NCI-H1436 (cell line): ENCODE measurements at places on chromosomes 2 and 18.
A peak's percentile ranks its signal among the peaks of the same experiment; 100 is the strongest.

GRCh38 chr2:215918901-215919599, 94.3 kb downstream of the MREG start:
- DNase-seq, result no peak

- no peak for DNase-seq
Observed at GRCh38 chr18:2956056-2956455, 56.9 kb downstream of the LPIN2 start.

DNA sequence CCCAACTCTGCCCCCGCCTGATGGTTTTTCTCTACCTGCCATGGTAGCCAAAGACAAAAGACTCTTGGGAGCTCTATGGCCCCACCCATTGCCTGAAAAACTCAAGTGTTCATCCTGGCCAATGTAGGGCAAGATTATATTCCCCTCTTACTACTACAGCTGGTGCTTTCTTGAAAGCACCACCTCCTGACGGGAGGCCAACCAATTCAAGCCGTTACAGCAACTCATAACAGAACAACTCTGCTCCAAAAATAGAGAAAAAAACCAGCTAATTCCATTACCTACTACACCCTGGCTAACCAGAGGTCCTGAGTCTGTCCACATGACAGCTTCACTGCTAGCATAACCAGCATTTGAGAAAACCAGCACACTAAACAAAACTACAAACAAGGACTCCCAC, 127.5 kb upstream of the GAREM1 start:
- DNase-seq, result no peak

- DNase-seq, result no peak
Observed at GRCh38 chr2:131103165-131103564, 2.0 kb upstream of the PLEKHB2 start.

- no peak for DNase-seq
Observed at GRCh38 chr2:58098254-58099095, 51.9 kb downstream of the VRK2 start.

GRCh38 chr2:8215982-8216381, 465.9 kb upstream of the ID2 start:
- no peak for DNase-seq

DNA sequence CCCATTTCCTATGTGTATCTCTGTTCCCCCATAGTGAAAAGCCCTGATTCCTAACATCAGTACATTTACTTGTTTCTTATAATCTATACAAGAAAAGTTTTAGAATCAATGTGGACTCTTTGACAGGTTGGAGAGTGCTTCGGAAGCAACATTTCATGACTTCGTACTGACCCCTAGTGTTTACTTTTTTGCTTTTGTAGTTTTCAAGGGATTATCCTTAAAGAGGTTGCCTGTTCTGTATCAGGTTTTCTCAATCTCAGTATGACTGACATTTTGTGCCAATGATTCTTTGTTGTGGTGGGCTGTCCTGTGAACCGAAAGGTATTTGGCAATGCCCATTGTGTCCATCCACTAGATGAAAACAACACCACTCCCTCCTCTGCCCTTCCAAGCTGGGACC, 43.3 kb upstream of the SERPINB2 start:
- no peak for DNase-seq

DNA sequence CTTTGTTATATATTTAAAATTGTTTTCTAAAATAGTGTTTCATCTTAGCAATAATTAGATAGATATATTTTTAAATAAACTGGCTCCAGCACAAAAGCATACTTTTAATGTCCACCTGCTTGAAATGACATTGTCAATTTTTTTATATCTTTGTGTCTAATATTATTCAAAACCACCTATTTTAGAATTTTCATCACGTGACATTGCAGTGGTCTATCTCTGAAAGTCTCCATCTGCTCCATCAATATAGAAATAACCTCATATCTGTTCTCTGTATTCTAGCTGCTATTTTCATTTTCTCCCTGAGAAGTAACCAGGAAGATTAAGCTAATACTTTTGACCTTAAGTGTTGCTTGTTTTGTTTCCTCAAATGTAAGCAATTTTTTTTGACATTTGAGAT, 248.0 kb upstream of the CNTNAP5 start:
- no peak for DNase-seq

- DNase-seq, result no peak
Observed at GRCh38 chr2:17051538-17051937, 385.9 kb upstream of the CYRIA start.

GRCh38 chr2:15980605-15981098, 40.3 kb downstream of the MYCN start:
- no peak for DNase-seq

DNA sequence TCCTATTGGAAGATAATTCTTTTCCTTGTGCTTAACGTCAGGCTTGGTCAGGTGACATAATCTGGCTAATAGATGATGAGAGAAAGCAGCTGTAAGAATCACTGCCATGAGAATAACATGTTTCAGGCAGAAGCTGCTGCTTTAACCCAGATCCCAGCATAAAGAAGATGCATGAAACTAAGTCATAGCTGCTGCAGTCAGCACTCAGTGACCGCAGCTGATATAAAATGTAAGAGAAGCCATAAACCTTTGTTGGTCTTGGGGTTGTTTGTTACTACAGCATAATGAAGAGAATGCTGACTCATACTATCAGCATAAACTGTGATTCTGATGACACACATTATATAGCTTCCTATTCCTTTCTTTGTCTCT, 274.3 kb upstream of the TRIB2 start:
- DNase-seq, result no peak

DNA sequence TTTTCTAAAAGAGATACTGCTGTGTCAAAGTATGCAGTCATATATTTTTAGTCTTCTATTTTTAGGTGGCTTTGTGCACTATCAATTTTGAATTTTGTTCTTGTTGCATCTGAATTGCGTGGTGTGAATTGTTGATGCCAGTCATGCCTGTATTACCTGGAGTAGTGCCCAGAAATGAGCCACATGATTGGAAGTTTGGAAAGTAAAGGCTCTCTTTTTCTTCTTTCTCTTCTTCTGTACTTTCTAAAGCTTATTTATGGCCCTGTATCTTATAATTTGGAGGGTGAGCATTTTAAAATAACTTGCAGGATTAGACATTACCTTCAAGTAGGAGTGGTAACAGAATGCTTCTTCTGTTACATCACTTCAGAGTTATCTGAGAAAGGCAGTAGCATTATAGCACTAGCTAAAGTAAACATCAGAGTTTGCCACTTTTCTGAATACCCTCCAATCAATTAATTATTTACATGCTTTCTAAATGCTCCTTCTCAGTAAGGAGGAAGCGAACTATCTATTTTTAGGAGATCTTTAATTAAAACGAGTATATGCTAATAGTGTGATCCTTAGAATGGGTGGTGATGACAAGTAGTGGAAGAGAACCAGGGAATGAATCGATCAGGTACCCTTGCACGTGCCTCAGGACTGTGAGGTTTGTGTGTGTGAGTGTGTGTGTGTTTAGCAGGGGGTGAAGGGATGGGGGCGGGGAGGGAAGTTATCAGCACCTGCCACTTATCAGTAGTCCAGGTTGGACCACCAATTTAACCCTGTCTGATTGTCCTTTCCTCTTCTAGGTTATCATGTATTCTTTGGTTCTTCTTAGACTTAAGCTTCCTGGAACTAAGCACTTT, 112.5 kb downstream of the MAP3K20 start:
- DNase-seq, result no peak

- DNase-seq, result no peak
Observed at GRCh38 chr2:80322311-80322920, 17.9 kb upstream of the LRRTM1 start.

DNA sequence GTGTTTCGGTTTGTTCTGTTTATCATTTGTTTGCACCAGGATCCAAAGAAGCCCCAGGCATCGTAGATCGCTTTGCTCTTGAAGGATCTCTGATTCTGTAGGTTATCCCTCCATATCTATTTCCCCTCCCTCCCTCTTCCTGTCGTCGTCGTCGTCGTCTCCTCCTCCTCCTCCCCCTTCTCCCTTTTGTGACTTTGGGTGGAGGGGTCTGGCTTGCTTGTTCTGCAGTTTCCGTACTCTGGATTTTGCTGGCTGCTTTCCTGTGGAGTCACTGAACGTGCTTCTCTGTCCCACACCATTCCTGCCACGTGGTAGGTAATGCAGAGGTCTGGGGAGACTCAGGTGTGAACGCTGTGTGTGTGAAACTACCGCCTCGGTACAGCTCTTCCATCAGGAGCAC, 225.0 kb downstream of the LDLRAD4 start:
- no peak for DNase-seq

DNA sequence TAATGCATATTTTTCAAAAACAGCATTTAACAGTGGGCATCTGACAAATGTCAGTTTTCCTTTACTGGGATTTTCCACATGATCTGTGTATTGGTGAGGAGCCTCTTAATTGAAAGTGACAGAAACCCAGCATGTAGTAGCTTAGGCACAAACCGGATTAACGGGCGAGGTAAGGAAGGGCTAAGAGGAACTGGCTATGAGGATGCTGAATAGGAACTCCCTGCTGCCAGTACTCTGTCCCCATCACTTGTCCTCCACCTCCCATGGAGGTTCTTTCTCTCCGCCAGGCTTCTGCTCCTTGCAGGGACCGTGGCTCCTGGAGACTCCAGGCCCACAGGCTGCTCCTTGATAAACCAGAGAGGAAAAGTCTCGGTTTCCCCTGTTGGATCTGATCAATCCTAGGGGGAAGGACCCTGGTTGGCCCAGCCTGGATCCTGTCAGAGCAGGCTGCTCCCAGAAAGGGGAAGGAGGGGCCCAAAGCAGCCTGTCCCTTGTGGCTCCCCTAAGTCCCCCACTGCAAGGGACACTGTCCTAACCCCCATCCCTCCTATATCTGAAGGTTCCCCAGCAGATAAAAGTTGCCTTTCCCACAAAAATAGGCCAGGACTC, 10.3 kb downstream of the TEX44 start:
- no peak for DNase-seq

- no peak for DNase-seq
Observed at GRCh38 chr2:3251946-3252345, 125.7 kb downstream of the EIPR1 start.

GRCh38 chr2:144213797-144214196, 306.1 kb downstream of the ZEB2 start:
- DNase-seq, result no peak

DNA sequence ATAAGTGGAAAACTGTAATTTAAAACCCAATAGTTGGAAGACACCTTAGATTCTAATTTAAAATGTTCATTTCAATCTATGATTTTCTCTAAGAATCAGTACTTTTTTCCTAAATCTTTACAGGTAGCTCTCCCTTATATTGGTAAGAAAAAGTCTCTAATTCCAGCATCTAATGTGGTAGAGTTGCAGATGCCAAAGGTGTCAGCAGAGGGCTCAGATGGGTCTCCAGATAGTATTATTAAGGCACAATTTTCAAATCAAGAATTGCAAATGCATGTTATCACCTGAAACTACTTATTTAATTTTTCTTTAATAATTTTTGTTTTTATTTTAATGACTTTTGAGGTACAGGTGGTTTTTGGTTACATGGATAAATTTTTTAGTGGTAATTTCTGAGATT, 25.5 kb upstream of the ITGA4 start:
- no peak for DNase-seq

DNA sequence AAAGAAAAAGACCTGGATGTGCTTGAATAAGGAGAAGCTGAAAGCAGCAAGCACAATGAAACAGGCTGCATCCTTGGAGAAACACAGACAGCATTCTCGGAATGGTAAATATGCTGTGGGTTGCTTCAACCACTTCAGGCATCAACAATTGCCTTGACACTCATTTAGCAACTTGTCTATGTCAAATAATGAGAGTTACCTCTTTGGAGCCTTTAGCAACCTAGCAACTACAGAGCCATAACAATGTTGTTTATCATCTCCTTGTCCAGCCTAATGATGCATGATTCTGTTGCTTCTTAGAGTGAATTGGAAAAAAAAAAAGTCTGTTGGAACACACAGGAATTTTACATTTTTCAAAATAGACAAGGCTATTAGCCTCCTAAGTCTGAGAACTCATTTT, 410.6 kb downstream of the PIK3C3 start:
- no peak for DNase-seq

GRCh38 chr2:3101016-3101942, 276.3 kb downstream of the EIPR1 start:
- DNase-seq, result peak; percentile 20

DNA sequence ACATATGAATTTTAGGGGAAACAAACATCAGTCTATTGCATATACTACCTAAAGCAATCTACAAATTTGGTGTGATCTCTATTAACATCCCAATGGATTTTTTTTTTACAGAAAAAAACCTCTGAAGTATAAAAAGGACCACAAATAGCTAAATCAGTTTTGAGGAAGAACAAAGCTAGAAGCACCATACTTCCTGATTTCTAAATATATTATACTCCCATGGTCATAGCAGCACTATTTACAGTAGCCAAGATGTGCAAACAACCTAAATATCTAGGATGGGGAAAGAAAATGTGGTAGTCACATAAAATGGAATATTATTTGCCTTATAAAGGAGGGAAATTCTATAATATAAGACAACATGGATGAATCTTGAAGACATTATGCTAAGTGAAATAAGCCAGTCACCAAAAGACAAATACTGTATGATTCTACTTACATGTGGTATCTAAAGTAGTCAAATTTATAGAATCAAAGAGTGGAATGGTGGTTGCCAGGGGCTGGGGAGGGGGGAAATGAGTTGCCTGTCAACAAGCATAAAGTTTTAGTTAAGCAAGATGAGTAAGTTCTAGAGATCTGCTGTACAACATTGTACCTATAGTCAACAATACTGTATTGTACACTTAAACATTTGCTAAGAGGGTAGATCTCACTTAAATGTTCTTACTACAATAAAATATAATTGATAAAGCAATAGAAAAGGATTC, 17.6 kb upstream of the CASP8 start:
- no peak for DNase-seq

DNA sequence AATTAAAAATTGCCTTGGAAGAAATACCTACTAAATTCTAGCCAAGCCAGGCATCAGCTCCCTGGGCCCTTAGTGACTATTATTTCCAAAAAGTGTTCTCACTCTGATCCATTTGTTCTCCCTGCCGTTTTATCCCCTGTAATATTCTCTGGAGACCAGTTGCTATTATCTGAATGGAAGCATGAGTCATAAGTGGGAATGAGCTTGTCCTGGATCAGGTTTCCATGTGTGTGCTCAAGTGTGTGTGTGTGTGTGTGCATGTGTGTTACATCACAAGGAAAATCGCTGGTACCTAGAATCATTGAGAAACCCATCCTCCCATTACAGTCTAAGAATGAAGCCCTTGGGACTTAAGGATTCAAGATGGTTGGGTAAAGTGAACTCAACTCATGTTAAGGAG, 130.3 kb upstream of the CXCR4 start:
- DNase-seq, result peak; percentile 71

DNA sequence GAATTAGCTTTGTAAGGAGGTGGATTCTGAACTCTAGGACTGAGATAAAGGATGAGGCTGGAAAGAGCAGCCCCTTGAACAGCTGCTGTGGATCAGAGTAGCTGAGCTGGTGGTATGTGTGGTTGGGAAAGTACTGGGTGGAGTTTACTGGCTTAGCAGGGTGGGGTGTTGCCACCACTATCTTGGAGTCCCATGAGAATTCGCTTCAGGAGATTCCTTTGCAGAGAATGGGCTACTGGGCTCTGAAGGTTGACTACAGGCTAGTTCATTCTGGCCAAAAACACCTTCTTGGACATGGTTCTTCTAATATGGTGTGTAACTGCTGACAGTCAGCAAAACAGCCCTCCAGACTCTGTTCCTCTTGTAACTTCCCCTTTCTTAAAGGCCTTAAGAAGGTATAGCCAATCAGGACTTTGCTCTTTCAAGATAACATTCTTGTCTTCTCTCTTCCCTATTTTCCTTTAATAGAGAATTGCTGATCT, 52.7 kb downstream of the TET3 start:
- DNase-seq, result no peak

- no peak for DNase-seq
Observed at GRCh38 chr18:30945761-30946160, 96.8 kb downstream of the DSC3 start.
